ENCODE measurements at places on chromosomes 2 and 18.
A peak's percentile ranks its signal among the peaks of the same experiment; 100 is the strongest.

GRCh38 chr2:56167616-56168562, 15.9 kb upstream of the CCDC85A start:
- DNase-seq: no peak

DNA sequence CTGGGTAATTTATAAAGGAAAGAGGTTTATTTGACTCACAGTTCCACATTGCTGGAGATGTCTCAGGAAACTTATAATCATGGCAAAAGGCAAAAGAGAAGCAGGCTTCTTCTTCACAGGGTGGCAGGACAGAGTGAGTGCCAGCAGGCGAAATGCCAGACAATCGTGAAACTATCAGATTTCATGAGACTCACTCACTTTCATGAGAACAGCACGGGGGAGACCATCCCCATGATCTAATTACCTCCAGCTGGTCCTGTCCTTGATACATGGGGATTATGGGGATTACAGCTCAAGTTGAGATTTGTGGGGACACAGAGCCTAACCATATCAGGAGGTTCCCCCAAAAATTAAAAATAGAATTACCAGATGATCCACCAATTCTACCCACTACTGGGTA, 675.5 kb upstream of the SLC8A1 start:
- DNase-seq: no peak

- no peak for DNase-seq
These were observed 541.7 kb upstream of the MEX3C start for GRCh38 chr18:51739044-51739666.

DNA sequence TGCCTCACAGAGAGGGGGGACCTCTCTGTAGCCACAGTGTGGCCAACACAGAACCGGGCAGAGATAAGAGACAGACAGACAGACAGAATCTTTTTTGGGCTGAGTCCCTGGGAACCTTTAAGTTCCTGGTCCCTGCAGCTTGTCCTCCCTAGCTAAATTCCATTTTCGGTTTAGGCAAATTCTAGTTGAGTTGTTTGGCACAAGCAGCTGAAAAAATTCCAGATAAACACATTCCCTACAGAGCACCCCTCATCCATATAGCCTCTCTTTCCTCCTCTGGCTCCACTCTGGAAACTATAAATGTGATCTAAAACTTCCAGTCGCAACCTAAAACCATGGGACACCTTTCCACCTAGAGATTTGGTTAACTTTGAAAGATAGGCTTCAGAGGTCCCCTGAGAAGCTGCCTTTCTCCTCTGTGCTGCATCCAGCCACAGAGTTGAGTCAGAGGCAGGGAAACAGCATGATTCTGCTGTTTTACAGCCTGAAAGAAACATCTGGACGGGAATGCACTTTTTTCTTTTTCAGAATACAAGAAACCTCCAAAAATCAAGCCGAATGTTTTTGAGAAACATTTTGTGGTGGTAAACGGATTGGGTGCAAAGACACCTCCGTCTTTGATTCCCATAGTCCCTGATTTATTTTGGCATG, 30.9 kb downstream of the SLC4A3 start:
- DNase-seq: no peak

DNA sequence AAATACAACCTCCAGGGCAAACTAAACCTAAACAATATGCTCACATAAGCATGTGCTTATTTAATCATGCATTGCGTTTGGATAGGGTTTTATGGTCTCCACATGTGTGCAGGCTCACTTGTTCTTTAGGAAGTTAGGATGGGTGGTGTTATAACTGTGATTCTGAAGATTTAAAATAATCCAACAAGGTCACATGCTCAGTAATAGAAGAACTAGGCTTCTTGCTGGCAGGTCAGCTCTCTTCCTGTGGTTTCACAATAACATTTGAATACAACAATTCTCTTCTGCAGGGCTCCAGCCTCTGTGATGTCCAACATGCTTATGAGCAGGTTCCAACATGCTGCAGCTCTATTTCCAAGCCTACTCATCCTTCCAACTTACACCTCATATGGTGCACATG, 84.0 kb downstream of the MYL12B start:
- DNase-seq: no peak

DNA sequence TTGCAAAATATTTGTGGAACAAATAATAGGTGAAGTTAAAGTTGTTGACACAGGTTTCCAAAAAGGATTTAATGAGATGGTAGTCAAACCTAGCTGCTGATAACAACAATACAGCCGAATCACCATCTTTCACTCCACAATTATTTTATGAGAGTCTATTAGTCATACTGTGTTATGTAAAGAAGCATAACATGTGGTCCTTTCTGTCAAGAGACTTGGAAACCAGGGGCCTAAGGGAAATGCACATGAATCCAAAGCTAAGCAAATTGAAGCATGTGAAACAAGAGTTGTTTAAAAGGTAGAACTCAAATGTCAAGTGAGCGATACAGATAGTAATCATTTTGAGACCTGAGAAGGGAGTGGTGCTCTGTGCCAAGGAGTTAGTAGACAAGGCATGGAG, 16.0 kb downstream of the CD28 start:
- DNase-seq: no peak

GRCh38 chr18:77102259-77103040, 30.1 kb downstream of the MBP start:
- DNase-seq: peak; percentile 66

DNA sequence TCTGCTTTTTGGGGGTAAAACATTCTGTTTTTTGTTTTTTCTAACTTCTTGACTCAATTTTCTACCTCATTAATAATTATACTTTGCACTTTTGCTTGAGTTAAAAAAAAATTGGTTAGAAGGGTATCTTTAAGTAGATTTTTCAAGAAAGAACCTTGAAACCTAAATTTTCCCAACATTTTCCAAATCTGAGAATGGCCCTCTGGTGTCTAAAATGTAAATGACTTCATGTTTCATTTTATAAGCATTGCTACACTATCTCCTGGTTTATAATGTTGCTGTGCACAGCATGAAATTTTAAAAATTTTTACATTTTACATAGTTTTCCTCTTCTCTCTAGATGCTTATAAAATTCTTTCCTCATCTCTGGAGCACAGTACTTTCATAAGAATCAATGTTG, 14.2 kb downstream of the EIF2AK2 start:
- DNase-seq: no peak

Measured in OCI-M1 (cell line).